Stimulated activated CD4-positive, alpha-beta T cell treated with anti-CD3 and anti-CD28 coated beads, Interleukin-12 subunit alpha, Interleukin-12 subunit beta, amount 100 ng/mL, for 24 hours (primary cell): ENCODE measurements at places on chromosomes 2 and 18.

DNA sequence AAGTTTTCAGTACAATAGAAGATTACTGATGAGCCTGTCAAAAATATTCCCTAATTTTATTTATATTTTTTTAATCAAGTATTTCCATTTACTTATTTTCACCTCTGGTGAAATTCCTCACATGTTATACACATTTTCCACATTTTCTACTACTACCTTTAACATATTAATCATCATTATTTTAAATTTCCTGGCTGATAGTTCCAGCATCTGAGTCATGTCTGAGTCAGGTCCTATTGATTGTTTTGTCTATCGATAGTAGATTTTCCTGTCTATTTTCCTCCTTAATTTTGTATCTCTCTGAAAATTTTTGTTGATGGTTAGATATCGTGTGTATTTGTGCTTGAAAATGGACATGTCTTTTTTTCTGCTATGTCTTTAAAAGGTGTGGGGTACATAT lies 211.8 kb upstream of the DSEL start:
- DNase-seq, result no peak

- peak; percentile 12 for DNase-seq
Observed at GRCh38 chr2:217223222-217223930, 363.5 kb upstream of the TNP1 start.

GRCh38 chr2:230326453-230327417 lies at the start of gene SP140L:
Gene SP140L, plus strand, starts transcription at chr2:230327193. Its CDS starts 77 bp downstream, at chr2:230327270.
- peak; percentile 60 for DNase-seq

GRCh38 chr18:3037423-3037915 lies 24.5 kb upstream of the LPIN2 start:
- no peak for DNase-seq

DNA sequence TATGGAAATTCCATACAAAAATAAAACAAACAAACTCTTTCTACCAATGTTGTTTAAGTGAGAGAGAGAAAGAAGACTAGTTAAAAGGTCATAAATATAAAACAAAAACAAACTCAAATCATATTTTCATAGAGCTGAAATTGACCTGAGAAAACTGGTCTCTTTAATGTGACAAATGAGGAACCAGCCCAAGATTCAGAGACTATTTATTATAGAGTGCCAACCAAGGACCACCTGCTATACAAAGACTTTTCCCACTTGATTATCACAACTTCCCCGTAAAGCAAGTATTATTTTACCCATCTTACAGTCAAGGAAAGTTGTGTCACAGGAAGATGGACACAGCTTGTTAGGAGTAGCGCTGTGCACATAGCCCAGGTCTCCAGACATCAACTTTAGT lies 13.3 kb downstream of the ANKRD44 start:
- no peak for DNase-seq
